ENCODE measurements at places on chromosomes 12 and 14.

DNA sequence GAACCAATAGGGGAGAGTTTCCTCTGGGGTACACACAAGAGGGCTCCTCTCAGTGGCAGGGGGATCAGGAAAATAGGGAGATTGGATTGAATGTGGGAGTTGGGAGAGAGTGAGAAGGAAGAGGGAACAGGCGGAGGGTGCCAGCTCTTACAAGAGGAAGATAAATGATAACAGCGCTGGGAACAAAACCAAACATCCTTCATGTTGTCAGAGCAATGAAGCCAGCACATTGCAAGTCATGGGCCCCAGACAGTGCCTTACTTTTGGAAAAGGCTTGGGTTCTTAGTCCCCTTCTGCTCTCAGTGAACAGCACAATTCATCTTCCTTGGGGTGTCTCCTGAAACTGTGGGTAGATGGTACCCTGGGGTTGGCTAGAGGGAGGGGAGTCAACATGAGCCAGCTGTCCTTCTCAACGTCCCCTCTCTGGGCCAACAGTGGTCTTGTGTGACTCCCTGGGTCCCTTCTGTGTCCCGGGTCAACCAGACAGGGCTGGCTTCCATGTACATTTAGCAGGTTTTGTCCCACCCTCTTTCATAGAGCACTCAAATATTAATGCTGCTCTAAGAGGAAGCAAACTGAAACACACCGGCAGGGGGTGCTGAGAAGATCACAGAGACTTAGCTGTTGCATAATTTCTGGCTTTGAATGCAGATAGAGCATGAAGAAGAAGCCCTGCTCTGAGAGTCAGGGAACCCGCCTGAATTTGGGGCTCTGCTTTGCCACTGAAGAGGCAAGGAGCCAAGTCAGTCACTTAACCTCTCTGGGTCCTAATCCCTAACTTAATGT is 138.5 kb downstream of the ESRRB start:
- no peak for DNase-seq

- no peak for DNase-seq
These were observed 33.6 kb upstream of the TMEM179 start for GRCh38 chr14:104638190-104638589.

DNA sequence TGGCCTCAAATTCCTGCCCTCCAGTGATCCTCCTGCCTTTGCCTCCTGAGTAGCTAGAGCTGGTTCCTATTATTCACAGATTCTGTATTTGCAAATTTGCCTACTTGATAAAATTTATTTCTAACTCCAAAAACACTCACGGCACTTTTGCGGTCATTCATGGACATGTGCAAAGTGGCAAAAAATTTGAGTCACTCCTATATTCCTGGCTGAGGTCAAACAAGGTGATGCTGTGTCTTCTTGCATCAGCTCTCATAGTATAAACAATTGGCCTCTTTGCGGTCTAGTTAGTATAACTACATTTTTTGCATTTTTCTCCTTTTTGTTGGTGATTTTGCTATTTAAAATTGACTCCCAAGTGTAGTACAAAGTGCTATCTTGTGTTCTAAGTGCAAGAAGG is 24.7 kb downstream of the ATF1 start:
- no peak for DNase-seq

DNA sequence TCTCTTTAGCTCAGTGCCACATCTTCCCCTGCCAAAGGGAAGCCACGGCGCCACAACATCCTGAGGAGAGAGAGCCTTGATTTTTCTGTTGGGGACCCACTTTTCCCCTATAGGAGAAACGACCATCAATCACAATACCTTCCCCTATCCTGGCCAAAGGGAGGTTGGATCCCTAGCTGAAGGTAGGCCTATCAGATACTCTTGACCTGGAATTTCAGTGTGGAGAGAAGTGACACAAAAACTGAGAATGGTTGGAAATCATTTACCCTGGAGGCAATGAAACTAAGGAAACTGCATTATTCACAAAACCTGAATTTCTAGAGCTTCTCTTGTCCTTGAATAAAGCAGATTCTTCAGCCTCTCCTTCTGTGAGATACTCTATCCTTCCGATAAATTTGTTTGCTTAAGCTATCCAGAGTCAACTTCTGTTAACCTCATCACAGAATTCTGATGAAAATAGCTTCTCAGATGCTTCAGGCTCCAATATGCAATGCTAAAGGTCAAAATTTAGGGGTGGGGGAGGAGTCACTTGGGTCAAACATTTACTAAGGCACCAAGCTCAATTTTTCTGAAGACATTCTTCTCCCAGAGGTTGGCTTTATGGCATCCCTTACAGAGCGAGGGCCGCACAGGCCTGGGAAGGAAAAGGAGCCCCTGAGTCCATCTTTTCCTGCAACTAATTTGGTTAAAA is 27.0 kb upstream of the DUSP6 start:
- no peak for DNase-seq

GRCh38 chr12:50542448-50542847 is 37.7 kb downstream of the DIP2B start:
- DNase-seq, result peak; percentile 37

- no peak for DNase-seq
These were observed 25.0 kb upstream of the HSPB8 start for GRCh38 chr12:119153477-119154434.

- DNase-seq, result peak; percentile 81
These were observed 4.4 kb downstream of the KMT5A start for GRCh38 chr12:123388177-123388950.

DNA sequence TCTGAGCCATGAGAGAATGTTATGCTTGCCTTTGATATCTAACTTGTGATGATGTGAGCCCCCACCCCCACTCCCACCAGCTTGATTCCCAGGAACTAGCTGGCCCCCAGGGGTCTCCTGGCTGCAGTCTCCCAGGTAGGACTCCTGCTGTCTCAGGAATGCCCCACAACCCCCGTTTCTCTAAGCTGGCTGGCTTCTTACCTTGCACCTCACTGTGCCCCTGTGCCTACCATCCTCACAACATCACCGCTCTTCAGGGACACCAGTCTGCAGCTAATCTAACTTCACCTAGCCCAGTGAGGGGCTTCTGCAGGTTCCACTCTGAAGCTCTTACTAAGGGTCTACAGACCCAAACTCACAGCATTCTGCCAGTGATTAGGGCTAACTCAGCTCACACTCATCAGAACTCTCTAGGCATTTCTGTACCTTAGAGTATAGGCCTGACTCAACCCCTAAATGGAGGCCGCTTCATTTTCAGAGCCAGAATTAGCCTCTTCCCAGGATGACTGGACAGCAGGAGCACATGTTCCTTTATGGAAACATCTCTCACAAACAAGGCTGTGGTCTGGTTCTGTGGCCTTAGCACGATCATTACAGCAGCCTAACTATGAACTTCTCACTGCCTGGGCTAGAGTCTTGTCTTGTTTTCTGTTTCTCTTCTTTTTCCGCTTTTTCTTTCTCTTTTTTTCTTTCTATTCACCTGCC is 72.8 kb upstream of the IFNG-AS1 start:
- no peak for DNase-seq

- DNase-seq, result no peak
These were observed 44.9 kb upstream of the CLMN start for GRCh38 chr14:95364481-95365209.

GRCh38 chr12:85575120-85576096 is 260.8 kb downstream of the RASSF9 start:
- no peak for DNase-seq

- no peak for DNase-seq
These were observed 35.1 kb upstream of the PPP4R3A start for GRCh38 chr14:91545204-91545603.

GRCh38 chr14:74085828-74086227 is 1.1 kb downstream of the LIN52 start:
- DNase-seq, result no peak

- DNase-seq, result no peak
These were observed 102.5 kb upstream of the ARID2 start for GRCh38 chr12:45626965-45627364.

GRCh38 chr12:51362307-51362706 is 15.8 kb upstream of the CELA1 start:
- DNase-seq, result no peak

DNA sequence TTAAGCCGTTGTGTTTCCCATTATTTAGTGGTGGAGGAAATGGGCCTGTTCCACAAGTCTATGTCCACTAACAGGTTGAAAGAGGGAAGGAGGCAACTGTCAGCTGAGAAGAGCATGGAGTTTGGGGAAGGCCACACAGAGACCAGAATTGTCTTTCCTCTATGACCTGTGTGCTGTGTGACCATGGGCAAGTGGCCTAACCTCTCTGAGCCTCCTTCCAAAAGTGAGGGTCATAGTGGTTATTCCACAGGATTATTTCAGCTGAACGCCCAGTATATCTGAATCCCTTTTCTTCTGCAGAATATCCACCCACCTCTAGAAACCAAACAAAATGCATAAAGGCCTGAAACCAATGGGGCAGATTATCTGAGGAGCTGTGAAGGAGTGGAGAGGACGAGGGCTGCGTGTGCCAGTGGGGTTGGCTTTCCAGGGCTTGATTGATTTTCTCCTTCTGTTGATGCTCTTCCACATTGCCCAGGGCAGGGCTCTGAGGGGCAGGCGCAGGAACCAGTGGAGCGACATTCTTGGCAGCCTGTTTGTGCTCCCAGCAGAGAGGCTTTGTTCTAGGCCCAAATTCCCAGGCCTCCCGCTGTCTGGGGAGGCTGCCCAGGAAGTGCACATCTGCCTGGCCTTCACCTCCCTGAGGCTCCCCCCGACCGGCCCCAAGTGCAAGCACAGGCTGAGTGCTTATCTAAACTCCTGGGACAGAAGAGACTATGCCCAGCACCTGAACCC is 452.7 kb downstream of the BCL11B start:
- DNase-seq, result no peak

DNA sequence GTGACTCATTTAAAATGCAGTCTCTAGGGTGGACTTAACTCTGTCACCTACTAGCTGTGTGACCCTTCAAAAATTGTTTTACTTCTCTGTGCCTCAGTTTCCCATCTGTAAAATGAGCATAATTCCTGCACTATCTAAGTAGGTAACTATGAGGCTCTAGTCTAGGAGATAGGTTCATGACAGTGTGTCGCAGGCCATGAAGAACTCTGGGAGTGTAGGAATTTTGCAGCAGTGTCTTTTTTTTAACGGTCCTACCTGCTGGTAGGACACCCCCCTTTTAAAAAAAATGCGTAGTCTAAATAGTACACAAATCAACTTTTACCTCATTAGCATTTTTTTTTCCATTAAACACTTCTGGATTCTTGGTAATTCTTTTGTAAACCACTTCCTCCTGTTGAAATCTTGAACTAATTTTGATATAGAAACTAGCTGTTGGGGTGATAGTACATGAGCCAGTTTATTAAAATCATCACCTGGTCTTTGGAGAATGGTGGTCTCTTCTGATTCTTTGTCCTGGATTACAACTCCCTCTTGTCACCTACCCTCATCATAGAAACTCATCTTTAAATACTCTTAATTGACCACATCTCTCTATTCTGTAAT is 86.0 kb upstream of the SLC38A2 start:
- no peak for DNase-seq

All from CD4-positive, alpha-beta T cell treated with Interleukin-17A for 4 hours (primary cell).